ENCODE measurements at places on chromosomes 2 and 18. TPM values are rescaled to one million over a fixed set of nuclear protein-coding genes. Genes with fewer than 3 reads are reported as not detected.

DNA sequence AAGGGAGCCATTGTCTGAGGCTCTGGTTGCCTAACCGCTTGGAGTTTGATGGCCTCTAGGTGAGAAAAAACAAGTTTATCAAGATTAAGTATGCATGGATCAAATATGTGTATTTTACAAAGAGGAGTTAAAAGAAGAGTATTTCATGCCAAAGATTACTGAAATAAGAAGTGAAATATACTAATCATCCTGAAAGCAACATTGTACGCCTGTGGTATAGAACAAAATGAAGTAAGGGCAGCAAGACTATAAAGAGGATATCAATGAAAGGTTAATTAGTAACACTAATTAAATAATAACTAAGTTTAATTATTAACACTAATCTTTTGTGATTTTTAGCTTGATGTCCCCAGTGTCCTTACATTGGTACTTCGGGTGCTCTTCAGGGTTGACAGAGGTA, 276.7 kb downstream of the CALCRL start:
- no peaks in the 10 kb centered on the region for H3K36me3 ChIP-seq
- H3K27ac ChIP-seq = no peak overlapping the region
- DNase-seq = no peak
- no peak overlapping the region for H3K4me3 ChIP-seq
- H3K4me1 ChIP-seq = no peaks in the 10 kb centered on the region

- H3K27me3 ChIP-seq = no peaks in the 10 kb centered on the region
- no peaks in the 10 kb centered on the region for H3K36me3 ChIP-seq
These were observed 839.9 kb downstream of the BCL11A start for GRCh38 chr2:59713577-59713976.

GRCh38 chr2:5409898-5410381, 282.2 kb upstream of the SOX11 start:
- H3K4me1 ChIP-seq = no peaks in the 10 kb centered on the region
- no peaks in the 10 kb centered on the region for H3K36me3 ChIP-seq
- H3K27me3 ChIP-seq = no peaks in the 10 kb centered on the region

DNA sequence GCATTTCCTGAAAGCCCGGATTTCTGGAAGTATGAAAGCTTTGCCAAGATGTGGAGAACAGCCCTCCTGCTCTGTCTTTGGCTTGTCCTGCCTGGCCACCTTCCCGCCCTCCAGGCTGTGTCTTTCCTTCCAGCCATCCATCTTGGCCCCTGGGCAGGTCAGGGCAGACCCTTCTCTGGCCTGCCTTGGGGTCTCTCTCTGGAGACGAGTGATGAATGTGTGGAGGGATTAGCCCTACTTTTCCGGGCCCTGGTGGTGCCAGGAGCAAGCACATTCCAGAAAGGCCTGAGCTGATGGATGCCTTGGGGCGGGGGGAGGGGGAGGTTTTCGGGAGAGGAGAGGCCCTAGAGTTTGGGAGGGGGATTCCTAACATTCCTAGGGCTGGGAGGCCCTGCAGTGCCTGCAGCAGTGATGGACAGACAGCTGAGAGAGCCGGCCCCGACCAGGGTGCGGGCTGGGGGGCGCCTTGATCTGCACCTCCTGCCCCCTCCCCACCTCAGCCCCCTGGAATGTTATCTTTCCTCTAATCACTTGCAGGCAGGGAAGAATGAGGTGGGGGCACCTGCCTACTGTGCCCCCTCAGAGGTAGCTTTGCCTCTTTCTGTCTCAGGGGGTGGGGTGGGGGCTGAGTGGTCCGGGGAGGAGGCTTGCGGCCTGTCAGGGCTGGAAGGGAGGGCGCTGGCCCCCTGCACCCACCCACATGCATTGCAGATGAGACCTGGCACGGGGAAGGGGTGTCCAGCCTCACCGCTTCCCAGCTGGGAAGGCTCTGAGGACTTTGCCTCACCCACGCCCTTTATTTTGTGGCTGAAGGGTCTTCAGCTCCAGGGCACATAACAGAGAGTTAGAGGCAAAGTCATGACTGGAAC, 156.2 kb downstream of the DDX1 start:
- H3K36me3 ChIP-seq = no peaks in the 10 kb centered on the region
- DNase-seq = no peak
- no peak overlapping the region for H3K27ac ChIP-seq
- H3K4me3 ChIP-seq = no peak overlapping the region
- no peaks in the 10 kb centered on the region for H3K27me3 ChIP-seq

The CRYGD gene
- not detected for total RNA-seq

The SH2D6 gene
- total RNA-seq = 3.4 TPM

The PTPRN gene
- total RNA-seq = 81.7 TPM

- no peak overlapping the region for H3K27ac ChIP-seq
- H3K36me3 ChIP-seq = no peaks in the 10 kb centered on the region
- no peaks in the 10 kb centered on the region for H3K4me1 ChIP-seq
- H3K27me3 ChIP-seq = no peaks in the 10 kb centered on the region
- no peak overlapping the region for H3K4me3 ChIP-seq
These were observed 9.3 kb downstream of the ARMC9 start for GRCh38 chr2:231207734-231208133.

DNA sequence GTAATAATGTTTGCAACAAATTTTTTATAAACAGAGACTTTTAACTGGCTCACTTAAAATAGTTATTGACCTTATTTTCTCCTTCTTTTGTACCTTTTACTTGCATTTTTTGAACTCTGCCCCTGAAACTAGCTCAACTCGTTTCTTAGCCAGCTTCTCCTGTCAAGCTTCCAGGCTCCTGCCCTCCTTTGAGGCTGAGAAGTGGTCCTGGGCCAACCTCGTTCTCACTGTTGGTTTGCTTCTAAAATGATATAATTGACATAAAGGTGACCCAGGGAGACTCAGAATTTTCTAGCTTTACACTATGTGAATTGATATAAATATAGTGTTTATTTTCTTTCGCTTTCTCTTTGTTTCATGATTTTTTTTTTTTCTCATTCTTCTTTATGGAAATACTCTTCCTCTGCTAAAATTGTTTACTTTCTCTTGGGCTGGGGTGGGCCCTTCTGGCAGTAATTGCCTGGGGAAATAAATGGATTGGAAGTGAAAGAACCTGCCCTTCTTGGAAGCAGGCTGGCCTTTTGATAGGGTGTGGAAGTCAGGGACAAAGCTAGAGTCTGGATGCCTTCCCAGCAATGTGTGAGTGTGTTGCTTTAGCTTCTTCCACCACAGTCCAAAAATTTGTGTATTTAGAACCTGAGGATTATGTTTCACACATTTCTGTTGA, 30.7 kb downstream of the GPD2 start:
- no peak overlapping the region for H3K4me3 ChIP-seq
- no peak for DNase-seq
- H3K4me1 ChIP-seq = peaks cover 29% of the 10 kb centered on the region
- H3K27me3 ChIP-seq = no peaks in the 10 kb centered on the region

The IL1F10 gene
- not detected for total RNA-seq

GRCh38 chr2:159661286-159661685, 44.9 kb upstream of the BAZ2B start:
- no peak overlapping the region for H3K4me3 ChIP-seq
- DNase-seq = no peak
- no peaks in the 10 kb centered on the region for H3K36me3 ChIP-seq
- H3K27me3 ChIP-seq = no peaks in the 10 kb centered on the region

Measured in pancreas (tissue), 10 donors.